ENCODE measurements at places on chromosomes 11 and 22. TPM values are rescaled to one million over a fixed set of nuclear protein-coding genes. Genes with fewer than 3 reads are reported as not detected.

- DNase-seq, result no peak
Observed at GRCh38 chr11:35272391-35272902, 133.5 kb downstream of the CD44 start.

DNA sequence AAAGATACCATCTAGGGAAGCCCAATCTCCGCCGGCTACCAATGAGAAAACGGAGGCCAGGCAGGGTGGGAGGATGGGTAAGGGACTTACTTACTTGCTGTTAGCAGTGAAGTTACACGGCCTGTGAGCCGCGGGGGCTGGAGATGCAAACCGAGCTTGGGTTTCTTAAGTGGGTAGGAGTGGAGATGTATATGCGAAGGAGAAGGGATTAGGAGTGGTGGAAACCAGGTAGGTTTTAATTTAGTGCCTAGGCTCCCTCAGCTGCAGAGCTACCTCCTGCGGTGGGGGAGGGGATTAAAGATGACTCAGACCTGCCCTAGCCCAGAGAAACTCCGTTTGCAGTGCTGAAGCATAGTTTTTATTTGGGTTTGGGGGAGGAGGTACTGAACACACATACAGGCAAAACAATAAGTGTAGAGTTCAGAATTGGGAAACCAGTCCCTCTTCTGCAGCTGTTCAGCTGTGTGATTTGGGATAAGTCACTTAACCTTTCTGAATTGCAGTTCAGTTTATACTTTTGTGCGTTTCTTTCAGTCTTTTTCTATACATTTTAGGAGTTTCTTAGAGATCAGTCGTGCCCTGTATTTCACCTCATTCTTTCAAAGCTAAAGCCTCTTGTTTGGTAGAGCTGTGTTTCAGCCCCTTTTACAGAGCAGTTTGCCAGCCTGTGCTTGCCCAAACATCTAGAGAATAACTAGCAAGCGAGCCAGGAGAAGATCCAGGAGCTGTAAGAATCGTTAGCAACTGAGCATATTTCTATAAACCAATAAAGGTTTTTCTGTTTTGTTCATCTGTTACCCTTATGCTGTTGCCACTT lies 596 bp upstream of the TNRC6B start:
- DNase-seq, result no peak

- DNase-seq, result no peak
Observed at GRCh38 chr11:94593030-94593429, 25.9 kb downstream of the PIWIL4 start.

Gene SLC7A4
- total RNA-seq, result 1.5 TPM

DNA sequence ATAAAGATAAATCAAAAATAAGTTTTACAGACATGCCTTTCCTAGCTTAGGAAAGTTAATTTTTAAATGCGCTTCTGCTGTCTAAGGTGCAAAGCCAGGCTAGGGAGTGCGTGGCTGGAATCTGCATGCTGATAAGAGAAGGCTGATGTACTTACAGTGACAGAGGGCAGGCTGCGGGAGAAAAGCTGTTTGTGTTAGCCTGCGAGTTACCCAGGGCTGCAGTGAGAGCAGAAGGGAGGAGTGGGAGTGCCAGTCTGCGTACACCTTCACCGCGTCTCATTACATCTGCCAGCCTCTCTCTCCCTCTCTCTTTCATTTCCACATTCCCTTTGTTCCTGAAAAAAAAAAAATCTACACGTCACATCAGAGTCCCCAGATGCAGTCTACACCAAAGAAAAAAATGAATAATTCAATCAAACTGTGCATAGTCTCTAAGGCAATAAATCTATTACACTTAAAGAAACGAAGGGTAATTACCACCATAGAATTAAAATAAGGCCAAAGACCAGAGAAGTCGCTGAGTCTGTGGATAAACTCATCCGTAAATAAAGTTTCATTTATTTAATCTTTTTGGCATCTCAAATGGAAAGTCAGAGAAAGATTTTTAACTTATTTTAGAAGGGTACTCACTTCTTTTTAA lies 126.4 kb upstream of the C11orf58 start:
- no peak for DNase-seq

Gene KCNJ11
- 0.56 TPM for total RNA-seq

Gene OR52H1
- 0.24 TPM for total RNA-seq

DNA sequence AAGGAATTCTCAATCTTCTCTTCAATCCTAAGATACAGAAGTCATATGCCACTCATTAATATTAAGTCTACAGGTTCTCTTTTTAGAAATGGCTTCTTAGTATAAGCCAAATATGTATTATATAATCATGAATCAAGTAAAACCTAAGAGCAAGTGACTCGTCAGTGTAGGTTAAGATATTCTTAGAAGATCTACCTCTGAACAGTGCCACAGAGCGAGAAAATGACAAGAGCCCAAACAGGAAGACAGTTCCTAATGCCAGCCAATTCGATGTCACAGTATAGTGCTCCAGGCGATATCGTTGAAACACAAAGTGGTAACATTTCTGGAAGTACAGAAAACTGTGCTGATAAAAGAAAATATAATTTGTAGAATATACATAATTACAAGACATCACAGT lies 33.3 kb downstream of the ALG9 start:
- DNase-seq, result no peak

Gene SCN2B
- 0.14 TPM for total RNA-seq

GRCh38 chr11:13135385-13136271 lies 126.5 kb downstream of the RASSF10 start:
- DNase-seq, result no peak

GRCh38 chr11:64268893-64269539 lies 15.4 kb downstream of the BAD start:
- DNase-seq, result peak; percentile 90

Gene TMPRSS5
- total RNA-seq, result 0.51 TPM

GRCh38 chr11:95119361-95120060 lies 29.9 kb downstream of the ENDOD1 start:
- no peak for DNase-seq

DNA sequence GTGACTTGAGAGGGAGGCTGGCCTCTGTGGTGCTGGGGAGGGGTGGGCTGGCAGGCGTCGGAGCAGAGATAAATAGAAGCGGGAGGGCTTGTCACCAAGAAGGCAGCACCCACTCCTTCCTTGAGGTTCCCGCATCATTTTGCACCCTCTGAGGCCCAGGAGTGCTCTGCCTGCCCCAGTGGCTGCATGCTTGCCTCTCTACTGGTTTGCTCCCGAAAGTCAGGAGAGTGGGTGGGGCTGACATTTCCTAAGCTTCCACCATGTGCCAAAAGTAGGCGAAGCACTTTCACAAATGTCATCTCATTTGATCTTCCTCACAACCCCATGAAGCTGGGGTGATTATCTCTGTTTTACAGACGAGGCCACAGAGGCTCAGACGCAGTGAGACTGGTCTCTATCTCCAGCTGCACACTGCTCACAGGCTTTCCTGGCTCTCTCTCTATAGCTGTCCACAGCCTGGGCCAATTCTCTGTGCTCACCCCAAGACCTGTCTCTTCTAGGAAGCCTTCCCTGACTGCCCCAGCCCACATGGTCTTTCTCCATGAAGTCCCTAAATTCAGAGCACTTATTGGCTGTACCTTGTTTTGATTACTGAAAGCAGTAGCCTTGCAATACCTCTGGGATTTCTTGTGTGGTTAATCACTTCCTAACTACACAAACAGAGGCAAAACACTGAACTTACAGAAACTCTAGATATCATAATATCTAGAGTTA lies 2.6 kb upstream of the UCP3 start:
- peak; percentile 63 for DNase-seq

- DNase-seq, result no peak
Observed at GRCh38 chr11:132200353-132200936, 830.0 kb downstream of the NTM start.

DNA sequence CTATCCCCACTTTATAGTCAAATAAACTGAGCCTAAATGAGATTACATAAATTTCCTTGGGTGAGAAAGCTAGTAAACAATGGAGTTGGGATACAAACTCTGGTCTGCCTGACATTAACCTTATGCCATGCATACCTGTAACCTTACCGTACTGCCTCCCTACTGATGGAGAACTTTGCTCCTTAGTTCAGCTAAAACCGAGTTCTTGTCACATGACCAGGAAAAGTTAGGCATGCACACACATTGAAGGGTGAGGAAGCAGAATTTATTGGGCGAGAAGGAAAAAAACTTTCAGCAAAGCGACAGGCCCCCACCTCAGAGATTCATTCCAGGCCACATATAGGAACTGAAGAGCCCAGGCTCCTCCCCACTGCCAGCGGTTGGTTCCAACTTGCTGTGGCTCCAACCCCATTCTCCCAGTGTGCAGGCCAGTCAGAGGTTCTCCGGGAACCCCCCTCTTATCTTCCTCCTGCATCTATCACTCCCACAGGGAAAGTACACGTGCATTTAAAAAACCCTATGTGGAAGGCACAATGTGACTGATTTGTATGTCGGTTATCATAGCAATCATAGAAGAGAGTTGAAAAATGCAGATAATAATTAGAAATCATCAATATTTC lies 3.2 kb upstream of the PIWIL4 start:
- DNase-seq, result no peak

DNA sequence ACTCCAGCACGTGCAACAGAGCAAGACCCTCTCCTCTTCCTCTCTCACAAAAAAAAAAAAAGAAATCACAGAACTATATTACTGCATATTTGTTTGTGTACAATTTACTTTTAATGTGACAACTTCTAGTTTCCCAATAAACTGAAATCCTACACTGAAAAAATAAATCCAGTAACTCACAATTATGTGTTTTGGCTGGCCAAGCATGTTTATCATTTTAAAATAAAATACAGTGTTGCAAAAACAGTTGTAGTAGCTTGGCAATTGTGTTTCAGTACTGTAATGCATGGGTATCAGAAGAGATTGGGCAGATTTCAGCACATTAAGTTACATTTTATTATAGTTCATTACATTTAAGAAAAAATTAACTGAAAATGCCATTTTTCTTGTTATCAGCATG lies 344.9 kb downstream of the ETS1 start:
- no peak for DNase-seq

Gene RTN3
- total RNA-seq, result 80.3 TPM

GRCh38 chr11:124920870-124921609 lies 2.0 kb downstream of the HEPN1 start:
- DNase-seq, result peak; percentile 91

DNA sequence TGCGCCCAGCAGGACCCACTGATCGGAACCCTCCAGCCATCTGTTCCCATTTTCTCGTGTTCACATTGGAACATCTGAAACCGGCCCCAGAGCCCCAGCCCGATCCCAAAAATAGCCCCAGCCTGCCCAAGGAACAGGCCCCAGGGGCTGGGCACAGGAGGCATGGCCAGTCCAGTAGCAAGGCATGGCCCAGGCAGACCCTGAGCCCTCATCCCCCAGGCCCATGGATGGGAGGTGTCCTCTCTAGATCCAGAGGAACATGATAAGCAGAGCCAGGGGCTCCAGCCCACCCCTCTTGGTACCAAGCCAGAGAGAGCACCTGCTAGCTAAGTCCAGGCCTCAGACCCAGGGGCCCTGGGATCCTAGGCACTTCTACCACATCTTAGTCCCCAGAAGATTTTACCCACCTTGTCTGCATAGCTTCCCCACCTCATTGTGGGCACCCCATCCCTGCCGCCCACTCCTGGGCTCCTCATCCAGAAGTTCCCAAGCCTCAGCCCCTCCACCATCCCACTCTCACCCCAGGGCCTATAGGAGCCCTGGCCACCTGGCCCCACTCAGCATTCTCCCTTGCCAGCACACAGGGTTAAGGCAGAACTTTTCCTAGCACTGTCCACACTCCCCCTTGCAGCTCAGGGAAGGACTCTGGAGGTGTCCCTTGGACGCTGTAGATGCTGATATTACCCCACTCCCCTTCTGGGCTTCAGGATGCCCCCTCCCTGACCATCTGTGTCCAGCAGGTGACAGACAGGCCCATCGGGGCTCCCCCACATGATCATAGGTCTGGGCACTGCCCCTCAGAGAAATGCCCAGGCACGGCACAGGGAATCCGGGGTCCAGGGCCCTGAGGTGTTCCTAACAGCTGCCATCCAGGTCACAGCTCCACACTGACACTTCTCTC lies 9.5 kb downstream of the BCL9L start:
- no peak for DNase-seq

DNA sequence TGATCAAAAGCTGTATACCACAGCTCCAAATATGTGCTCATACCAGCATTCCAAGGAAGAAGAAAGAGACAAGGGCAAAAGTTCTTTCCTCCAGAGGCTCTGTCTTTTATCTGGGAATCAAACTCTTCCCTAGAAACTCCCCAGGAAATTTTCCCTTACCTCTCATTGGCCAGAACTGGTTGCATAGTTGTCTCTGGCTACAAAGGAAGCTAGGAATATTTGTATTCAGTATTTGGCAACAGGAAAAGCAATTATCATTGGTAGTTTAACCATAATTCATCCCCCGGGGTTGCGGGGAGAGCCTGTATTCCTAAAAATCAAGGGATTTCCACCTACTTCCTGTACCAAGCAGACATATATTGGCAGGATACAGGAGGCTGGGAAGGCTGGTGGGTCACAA lies 10.5 kb upstream of the ZFTA start:
- no peak for DNase-seq

Gene PGA5
- 0.71 TPM for total RNA-seq

- no peak for DNase-seq
Observed at GRCh38 chr11:130037058-130037457, 32.6 kb upstream of the APLP2 start.

Gene TRIM64C
- not detected for total RNA-seq

- DNase-seq, result peak; percentile 75
Observed at GRCh38 chr11:61972672-61973475, 5.4 kb upstream of the FTH1 start.

DNA sequence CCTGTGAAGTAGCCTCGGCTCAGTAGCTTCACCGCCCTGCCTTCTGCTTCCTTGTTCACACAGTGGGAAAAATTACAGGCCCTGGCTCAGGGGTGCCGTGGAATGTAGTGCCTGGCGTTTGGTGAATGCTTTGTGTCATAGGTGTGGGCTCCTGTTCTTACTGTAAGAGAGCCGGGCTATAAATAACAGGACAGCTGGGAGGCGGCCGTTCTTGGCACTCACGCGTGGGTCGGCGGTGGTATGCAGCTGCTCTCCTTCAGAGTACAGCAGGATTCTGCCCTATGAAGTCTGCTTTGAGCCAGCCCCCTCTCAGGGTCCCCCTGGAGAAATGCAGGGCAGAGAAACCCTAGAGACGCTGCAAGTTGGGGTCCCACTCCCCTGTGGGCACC lies 84.2 kb downstream of the CTTN start:
- DNase-seq, result peak; percentile 64

GRCh38 chr22:38965614-38966379 lies 8.4 kb downstream of the APOBEC3A start:
- DNase-seq, result no peak

Gene MPPED2
- 11.1 TPM for total RNA-seq

DNA sequence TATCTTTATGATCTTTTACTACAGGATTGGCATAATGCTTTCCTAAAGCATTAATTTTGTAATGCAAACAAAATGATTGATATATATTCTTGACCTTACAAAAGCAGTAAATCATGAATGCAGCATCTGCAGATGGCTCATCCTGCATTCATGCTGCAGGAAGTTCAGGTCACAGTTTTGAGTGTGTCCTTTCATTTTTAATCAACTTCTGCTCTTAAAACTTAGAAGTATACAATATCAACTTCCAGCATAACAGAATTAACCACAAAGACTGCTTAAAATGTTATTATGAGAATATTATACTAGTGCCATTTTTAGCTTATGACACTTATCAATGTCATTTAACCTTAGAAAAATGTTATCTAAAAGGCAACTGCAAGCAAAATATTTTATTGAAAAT lies 54.0 kb downstream of the SLC36A4 start:
- no peak for DNase-seq

Gene RBMXL2
- not detected for total RNA-seq
